Stimulated activated CD4-positive, alpha-beta T cell treated with anti-CD3 and anti-CD28 coated beads, Interleukin-4, amount 100 ng/mL, for 48 hours (primary cell): ENCODE measurements at places on chromosomes 6 and 20.

DNA sequence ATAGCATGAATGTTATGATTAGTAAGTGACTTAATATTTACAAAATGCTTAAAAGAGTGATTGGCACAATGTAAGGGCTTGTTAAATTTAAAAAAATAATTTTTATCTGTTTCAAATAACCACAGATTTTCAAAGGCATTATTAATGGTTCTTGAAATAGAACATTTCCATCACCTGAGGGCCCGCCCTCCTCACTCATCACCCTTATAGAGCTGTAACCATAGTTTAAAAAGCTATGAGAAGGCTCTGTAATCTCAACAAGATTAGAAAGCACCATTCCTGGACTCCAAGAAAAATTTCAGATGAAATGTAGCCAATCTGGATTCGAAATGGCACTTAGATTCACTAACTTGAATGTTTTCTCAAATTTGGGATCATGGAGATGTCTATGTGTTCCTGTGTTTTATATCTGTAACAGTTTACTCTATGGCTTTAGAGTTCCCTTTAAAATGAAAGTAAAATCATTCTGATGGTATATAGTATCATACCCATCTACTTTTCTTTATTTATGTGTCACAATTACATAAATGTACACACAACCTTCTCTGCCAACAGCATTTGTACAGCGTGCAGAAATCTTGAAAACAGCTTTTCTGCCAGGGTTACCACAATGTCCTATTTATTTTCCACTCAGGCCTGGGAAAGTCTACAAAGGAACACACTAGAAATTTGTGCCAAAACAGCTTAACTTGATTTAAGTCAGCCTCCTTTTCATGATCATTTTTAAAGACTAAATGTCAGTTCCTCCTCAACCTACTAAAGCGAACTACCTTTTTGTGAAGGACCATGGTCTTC, 207.7 kb downstream of the TBX18 start:
- DNase-seq: no peak

DNA sequence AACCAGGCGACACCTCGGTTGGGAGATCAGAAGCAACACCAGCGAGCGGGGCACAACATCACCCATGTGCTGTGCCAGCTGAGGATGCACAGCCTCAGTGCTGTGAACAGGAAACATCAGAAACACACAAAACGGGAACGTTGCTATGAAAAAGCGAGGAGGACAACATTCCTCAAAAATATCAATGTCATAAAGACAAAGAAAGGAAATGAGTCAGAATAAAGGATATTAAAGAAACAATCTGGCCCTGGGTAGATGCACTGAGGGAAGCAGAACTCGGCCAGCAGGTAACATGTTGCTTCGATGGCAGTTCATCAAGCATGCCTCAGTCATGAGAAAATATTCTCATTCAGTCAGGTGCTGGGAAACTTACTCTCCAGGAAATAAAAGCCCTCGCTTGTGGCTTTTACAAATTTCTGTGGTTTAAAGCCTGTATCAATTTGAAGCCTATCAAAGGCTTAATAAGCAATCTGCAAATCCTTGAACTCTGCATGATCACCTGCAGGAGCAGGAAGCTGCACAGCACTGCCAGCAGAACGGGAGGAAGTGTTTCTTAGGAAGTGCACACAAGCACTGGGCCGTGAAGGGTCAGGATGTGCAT, 77.5 kb downstream of the GINS1 start:
- DNase-seq: no peak

- DNase-seq: no peak
Observed at GRCh38 chr6:45757443-45758130, 258.1 kb downstream of the CLIC5 start.

GRCh38 chr20:56636716-56637115, 7.6 kb downstream of the TFAP2C start:
- no peak for DNase-seq

- no peak for DNase-seq
Observed at GRCh38 chr6:63509652-63510352, 62.5 kb upstream of the LOC128125822 start.

DNA sequence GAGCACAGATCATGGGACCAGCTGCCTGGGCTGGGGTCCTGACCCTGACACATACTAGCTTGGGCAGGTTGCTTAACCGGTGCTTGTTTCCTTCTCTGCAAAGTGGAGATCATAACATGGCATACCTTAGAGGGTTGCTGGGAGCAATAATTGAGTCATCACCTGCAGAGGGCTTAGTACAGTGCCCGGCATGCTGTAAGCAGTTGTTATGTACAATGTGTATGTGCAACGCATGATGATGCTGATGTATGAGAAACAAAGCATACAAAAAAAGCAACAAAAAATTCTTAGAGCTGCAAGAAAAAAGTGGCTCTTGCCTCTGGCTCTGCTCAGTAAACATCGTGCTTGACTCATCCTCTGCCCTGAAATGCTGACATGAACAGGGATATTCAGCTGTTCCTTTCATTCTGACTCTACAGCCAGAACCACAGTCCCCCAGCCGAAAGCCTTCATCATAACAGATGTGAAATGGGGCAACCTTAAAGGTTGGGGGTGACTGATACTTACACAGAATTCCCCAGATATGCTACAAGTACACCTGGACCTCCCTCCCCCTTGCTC, 91.7 kb downstream of the CLIC5 start:
- DNase-seq: peak; percentile 59

- DNase-seq: no peak
Observed at GRCh38 chr6:114140416-114140815, 169.5 kb upstream of the HDAC2 start.

DNA sequence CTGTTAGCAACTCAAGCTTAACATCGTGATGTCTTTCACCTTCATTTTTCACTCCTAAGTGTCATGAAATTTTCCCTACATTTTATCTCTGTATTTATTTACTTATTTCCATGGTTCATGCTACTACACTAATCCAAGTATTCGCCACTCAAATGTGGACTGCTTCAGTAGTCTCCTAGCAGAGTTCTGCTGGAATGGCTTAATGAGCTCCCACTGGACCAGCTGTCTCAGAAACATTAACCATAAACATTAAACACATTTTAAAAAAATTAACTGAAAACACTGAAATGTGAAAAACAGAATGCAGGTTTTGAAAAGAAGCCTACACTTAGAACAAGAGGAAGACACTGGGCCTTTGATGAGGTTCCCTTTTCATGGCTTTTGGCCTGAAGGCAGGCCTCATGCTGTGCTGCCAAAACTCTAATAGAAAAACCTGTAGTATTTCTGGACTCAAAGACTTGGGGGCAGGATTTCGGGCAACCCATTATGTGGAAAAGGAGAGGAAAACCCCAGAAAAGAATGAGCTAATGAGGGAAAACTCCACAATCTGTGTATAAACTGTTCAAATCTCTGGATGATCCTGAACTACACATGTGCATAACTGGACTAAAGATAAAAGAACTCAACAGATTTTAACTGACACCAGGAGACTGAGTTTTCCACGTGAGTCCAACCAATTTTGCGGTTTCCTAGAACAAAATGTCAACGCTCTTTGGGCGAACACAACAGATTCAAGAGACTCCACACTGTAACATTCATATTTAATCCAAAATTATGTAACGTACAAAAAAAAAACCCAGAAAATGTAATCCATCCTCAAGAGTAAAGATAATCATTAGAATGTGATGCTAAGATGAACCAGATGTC, 33.0 kb downstream of the SAMD3 start:
- no peak for DNase-seq

DNA sequence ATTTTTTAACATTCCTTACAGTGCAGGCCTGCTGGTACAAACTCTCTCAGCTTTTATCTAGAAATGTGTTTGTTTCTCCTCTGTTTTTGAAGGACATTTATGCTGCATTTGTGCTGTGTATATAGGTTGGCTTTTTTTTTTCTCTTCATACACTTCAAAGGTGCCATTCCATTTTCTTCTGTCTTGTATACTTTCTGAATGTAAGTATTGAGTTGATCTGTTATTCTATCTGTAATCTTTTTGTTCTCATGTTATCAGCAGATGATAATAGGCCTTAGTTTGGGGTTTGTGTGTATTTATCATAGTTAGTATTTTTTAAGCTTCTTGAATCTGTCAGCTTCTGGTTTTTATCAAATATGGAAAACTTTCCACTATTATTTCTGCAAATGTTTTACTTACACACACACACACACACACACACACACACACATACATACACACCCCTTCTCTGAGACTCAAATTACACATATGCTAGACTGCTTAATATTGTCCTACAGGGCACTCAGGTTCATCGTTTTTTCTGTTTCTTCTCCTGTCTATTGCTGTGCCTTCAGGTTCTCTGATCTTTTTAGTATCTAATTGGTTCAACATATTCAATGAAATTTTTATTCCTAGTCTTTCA, 74.6 kb downstream of the RPP40 start:
- no peak for DNase-seq

DNA sequence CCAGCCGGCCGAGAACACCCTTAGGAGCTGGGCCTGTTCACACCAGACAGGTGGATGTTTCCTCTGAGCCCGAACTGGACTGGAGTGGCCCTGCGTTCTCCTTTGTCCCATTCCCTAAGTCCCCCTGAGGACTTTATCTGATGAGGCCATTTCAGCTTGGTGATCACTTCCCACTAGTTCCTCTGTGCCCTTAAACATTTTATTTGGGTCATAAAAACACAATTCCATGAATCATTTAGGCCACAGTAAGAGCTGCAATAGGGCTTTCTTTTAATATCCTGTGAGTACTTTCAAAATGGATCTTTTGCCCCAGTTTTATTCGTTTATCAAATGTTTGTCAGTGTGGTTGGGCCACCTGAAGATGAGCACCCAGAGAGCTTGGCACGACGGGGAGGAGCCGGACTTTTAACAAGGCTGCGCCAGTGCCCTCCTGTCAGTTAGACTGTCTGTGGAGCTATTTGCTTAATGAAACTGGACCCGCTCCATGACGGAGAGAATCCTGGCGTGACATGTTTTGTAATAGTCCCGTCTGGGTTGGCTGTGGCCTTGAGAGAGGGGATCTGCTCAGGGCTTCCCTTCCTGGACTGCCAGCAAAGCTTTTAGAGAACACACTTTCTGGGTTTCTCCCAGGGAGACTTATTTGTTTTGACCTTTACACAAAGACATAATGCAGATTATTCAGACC, 53.5 kb downstream of the ZDHHC14 start:
- no peak for DNase-seq

DNA sequence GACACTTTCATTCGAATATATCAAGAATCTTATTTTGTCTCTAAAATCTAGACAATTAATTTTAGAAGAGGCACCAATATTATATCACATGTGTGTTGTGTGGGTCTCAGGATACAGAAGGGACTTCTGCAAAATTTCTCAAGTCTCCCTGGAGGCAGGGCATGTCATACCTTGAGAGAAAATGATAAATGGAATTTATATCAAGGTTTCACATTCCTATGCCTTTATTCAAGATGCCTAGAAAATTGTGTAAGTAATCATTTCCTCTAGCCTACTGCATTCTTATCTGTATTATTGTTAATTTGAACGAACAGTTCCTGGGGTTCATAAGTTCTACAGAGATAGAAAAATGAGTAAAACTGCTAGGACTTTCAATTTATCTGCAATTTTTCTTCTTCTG, 1247.9 kb downstream of the GRIK2 start:
- DNase-seq: no peak

- DNase-seq: no peak
Observed at GRCh38 chr6:27605401-27606342, 132.8 kb upstream of the ZNF184 start.

GRCh38 chr6:12289365-12289919, 719 bp upstream of the EDN1 start:
- peak; percentile 51 for DNase-seq

- no peak for DNase-seq
Observed at GRCh38 chr20:11278461-11278860, 604.7 kb upstream of the JAG1 start.

DNA sequence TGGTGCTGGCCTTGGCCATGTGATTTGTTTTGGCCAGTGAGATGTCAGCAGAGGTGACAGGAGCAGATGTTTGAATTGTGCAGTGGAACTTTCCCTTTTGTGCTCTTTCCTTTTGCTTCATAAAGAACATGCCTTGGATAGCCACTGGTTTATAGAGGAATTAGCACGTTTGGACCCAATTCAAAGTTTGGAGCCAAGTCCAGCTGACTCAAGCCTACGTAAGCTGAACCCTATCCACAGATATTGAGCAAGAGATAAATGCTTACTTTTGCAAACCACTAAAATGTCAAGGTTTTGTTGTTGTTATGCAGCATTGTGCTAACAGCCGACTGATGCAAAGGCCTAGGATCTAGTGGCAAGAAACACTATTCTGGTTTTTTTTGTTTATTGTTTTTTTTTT, 230.9 kb upstream of the CITED2 start:
- no peak for DNase-seq

DNA sequence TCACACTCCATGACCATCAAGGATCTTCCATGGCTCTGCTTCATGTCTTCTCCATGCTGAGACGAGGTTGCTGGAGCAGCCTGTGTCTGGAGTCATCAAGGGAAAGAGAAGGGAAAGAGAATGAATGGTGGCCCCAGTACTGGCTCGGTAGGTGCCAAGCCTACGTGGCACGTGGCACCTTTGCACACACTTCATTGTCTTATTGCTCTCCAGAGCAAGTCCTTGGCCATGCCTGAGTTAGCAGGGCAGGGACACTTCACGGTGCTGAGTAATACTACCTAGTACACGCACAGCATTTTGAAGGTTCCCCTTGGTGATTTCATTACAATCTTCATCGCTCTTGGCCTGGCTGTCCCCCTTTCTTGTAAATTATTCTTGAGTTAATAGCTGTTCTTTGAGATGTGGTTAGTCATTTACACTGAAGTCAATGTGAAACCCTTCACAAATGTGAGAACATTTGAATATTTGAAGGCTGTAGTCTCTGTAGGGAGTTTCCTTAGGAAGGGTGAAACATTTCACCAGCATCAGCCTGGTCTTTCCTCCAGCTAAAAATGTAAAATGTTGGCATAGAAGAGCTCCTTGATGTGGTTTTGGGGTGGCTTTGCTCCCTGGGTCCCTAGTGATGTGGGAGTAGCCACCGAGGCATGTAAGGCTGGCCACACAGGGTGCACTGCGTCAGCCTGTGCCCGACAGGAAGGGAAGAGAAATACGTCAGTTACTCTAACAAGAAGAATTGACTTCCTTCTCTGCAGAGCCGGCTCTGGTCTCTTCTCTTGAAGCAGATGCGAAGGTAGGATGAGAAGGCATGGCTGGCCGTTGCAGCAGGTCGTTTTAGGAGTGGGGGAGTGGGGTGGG, at the start of gene SYTL3:
Gene SYTL3 (plus strand): TSS at position 766 of the 855 bp plus-strand sequence. CDS start 13,215 bp downstream, outside the sequence.
- peak; percentile 81 for DNase-seq

GRCh38 chr20:40680161-40680959, 8.7 kb downstream of the MAFB start:
- no peak for DNase-seq

GRCh38 chr20:38934530-38934929, 8.3 kb downstream of the FAM83D start:
- DNase-seq: no peak

DNA sequence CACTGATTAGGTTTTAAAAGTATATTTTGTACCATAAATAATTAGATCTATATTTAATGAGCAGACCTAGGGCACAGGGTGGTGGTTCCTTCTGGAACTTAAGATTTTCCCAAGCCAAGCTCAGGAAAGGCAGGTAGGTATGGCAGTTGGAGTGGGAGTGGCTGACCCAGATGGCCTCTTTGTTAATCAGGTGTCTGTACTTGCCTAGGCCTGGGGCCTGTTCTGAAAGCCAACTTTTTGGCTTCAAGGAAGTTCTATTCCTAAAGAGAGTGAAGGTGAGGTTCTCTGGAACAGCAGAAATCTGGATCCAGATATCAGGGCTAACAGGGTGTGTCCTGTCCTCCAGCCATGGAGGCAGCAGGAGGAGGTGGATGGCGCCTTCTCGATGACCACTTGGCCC, 44.9 kb downstream of the VEGFA start:
- no peak for DNase-seq

GRCh38 chr20:19668418-19668817, 89.6 kb upstream of the RIN2 start:
- DNase-seq: no peak
